ENCODE measurements at places on chromosomes 5 and 9.

- no peak for DNase-seq
Observed at GRCh38 chr9:93592643-93593021, 16.2 kb downstream of the PHF2 start.

DNA sequence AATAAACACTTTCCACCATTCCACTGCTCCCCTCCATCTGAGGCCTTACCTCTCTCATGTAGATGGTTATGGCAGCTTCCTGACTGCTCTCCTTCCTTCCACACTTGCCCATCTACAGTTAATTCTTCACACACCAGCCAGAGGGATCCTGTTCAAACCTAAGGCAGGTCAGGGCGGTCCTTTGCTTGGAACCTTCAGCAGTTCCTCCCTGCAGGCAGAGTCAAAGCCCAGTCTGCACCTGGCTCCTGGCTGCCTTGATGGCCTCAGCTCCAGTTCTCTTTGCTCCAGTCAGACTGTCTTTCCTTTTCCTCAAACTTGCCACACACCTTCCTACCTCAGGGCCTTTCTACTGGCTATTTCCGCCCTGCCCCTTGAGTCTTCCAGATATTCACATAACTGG, 30.2 kb upstream of the NR3C1 start:
- no peak for DNase-seq

GRCh38 chr9:128384801-128385495, 13.8 kb downstream of the URM1 start:
- DNase-seq: no peak

DNA sequence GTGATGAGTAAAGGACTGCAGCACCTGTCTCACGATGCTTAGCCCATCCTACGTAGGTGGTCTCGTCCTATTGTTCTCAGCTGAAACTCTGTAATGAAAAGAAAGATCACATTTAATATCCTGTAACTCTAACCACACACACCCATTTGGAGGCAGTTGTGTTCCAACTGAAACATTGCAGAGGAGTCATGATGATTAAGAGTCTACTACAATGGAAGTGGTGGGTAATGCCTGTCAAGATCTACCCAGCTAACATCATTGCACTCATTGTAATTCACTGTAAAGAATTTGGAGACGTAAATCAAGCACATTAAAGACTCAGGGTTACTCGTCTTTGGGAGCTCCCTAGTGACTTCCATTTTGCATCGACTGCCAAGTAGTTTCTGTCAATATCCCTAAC, 106.0 kb upstream of the PTPN3 start:
- no peak for DNase-seq

DNA sequence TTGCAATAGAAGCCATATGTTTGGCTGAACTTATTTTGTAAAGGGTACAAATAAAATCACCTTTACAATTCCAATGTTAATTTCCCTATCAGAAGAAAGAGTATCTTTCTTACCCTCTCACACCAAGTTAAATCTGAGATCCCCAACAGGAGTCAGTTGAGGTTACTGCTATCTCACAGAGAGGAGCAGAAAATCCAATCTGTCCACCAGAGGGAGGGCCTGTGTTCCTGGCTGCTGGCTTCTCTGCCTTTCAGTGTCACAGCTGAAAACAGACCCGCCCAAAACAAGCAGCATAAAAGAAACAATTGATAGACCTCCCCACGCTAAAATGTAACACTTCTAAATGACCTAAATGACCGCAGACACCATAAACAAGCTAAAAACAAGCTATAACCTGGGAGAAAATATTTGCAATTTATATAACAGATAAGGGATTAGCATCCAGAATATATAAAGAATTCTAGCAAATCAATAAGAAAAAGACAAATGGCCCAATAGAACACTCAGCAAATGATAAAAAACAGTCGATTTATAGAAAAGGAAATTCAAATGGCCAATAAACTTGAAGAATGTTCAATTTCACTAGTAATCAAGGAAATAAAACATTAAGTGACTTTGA, 24.5 kb upstream of the MVB12B start:
- peak; percentile 19 for DNase-seq

GRCh38 chr5:109327570-109327969, 82.2 kb downstream of the PJA2 start:
- no peak for DNase-seq

DNA sequence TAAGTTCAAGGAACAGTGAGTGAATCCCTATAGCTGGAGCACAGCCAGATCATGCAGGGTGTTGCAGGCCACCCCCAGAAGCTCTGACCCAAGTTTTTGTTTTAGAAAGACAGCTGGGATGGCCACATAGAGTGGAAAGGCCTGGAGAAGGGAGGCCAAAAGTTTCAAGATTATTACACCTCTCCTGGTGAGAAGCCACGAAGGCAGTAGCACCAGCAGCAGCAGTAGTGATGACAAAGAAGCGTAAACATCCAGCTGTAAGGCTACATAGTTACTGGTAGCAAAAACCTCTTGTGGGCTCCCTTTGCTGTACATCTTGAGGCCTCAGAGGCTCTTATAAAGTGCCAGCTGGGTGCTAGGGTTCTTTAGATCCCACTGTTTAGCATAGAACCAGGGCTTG, 11.8 kb downstream of the ADAMTSL1 start:
- no peak for DNase-seq

GRCh38 chr9:11204521-11204920, 591.7 kb upstream of the PTPRD start:
- DNase-seq: no peak

DNA sequence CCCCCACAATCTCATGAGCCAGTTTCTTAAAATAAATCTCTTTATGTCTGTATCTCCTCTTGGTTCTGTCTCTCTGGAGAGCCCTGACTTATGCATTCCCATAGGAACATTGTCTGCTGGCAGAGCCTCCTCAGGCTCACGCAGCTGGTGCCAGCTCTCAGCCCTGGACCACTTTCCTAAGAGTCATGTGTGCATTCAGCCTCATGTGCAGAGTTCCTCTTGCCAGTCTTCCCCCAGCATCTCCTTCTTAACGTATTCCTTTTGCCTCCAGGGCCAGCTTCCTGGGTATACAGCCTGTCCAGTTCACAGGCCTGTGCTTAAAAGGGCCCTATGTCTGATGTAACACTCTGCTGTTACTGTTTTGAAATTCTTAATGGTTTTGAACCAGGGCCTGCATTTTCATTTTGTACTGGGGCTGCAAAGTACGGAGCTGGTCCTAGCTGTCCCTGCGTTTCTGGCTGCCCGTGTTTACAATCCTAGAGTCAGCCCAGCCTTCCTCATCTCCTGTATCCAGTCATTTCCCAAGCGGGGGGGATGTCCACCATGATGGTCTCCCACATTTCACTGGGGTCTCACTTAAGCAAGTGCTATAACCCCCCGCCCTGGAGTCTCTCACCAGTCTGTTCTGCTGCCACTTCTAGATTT, 18.1 kb downstream of the ANKRD33B start:
- no peak for DNase-seq

DNA sequence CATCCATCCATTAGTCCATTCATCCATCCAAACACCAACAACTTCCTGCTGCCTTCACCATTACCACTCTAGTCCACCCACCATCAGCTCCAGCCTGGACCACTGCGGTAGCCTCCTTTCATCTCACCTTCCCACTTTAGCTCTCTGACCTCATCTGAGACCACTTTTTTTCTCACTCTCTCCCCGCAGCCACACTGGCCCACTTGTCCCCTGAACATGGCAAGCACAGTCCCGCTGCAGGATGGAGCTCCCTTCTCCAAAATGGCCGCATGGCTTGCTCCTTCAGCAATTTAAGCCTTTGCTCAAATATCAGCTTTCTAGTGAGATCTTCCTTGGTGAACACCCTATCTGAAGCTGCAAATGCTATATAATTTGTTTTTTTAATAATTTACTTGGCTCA, 11.1 kb downstream of the CSF1R start:
- no peak for DNase-seq

- no peak for DNase-seq
Observed at GRCh38 chr5:143304836-143305475, 98.5 kb downstream of the NR3C1 start.

DNA sequence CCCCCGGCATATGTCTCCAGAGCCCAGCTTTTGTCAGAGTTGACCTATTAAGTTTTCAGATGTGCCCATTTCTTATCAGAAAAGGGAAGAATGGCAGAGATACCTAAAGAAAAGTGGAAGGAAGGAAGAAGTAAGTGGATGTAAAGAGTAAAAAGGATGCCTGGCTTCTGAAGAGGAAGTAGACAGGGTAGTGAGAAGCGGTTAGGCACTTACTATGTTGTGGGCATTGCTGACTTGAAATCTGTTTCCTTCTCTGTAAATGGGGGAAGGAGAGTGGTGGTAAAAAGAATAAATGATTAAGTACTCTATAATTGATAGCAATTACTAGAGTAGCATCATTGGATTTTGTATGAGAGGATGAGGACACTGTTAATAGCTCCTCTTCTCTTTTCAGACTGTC, 9.9 kb downstream of the ANP32B start:
- DNase-seq: no peak

- DNase-seq: no peak
Observed at GRCh38 chr5:155943516-155944407, 383.2 kb upstream of the SGCD start.

- no peak for DNase-seq
Observed at GRCh38 chr9:113574441-113575262, 111.1 kb downstream of the RGS3 start.

- no peak for DNase-seq
Observed at GRCh38 chr9:20030671-20031070, 241.8 kb upstream of the SLC24A2 start.

DNA sequence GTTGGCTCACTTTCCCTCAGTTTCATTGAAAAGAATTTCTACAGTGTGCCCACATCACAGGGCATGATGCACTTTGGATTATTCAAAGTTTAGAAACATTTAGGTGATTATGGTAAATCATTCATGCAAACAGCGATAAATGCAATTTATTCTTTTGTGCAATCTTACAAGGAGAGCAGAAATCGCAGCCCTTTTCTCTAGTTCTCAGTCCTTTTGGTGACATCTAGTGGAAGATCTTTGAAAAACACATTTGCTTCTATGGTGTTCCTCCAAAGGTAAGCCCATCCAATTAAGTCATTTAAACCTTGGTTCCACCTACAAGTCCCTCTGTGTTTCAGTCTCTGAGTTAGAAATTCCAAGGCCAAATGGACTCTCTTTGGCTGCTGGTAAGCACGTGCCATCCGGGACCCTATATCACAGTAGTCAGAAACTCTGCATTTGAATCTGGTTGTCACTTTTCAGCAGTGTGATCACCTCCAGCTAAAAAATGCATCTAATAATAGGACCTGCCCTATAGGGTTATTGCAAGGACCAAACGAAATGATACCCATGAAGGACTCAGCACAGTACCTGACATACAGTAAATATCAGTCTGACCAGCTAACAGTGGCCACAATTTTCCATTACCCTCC, 66.4 kb downstream of the MACROH2A1 start:
- no peak for DNase-seq

DNA sequence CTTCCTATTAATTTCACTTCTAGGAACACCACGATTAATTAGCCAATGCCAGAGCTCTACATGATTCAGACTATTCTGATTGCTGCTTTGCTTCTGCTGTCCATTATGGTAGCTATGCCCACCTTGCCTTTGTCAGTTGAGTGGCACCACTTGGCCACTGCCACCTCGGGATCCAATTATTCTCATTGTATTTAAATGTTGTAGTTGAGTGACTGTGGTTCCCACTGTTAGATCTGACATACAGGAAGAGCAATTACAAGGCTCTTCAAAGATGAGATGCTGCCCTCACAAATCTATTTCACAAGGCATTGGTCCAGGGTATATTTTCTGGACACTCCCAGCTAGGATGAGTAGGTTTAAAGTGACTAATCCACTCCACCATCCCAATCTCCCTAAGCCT, 864.5 kb upstream of the EDIL3 start:
- DNase-seq: no peak

GRCh38 chr9:22682961-22683699, 236.5 kb downstream of the DMRTA1 start:
- DNase-seq: no peak

DNA sequence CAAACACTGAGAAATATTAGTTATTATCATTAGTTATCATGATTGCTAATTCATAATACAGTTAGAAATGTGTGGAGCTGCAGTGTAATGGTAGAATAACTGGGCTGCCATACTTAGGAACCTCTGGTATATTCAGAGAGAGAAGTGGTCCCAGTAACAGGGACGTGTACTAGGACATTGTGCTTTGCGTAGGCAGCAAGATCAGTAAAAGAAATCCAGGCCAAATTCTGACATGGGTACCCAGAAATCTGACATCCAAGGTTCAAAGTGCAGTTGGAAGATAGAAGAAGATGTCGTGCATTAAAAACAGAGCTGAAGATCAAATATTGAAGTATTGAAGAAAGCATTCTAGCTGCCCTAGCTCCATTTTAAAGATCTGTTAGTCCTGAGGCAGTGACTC, 1160.7 kb upstream of the DMAC1 start:
- no peak for DNase-seq

DNA sequence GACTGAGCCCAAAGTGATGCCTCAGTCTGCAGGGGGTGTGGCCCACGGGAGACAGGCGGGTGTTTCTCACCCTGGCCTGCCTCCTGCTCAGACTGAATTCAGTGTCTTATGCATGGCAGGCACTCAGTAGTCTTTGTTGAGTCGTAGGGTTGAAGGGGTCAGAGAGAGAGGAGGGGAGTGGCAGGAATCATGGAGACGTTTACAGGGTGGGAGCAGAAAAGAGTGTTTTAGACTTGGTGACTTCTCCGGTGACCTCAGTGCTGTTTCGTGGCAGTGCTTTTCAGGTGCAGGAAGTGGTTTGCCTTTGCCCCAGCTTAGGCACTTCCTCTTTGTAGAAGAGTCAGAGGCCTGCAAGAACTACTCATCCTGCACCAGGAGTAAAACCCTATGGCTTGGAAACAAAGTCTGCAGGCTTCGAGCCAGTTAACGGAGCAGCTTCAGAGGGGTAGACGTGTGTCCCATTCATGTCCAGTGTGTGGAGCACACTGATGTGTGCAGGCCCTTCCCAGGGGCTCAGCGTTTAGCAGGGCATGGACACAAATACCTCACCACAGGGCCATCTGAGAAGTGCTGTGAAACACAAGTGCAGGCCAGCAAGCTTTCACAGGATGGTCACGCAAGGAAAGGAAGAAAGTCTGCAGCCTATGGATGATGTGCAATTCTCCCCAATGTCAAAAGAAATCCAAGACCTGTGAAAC, 24.5 kb upstream of the SEMA4D start:
- DNase-seq: peak; percentile 49

DNA sequence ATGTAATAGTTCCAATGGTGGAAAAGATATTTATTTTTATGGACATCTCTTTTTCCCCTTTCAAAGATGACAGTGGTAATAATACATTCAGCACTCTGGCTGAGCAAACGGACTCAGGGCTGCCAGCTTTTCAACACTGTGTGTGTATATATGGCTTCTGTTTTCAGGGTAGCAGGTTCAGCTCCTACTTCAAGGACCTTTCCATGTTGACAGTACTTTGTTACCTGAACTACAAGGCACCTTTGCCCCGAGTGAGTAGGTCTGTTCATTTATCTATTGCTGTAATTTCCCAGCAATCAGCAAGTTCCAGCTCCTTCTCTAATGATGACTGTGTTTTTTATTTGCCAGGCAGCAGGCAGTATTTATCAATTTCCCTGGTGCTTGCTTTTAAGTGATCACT, 387.4 kb upstream of the KIF2A start:
- no peak for DNase-seq

- DNase-seq: no peak
Observed at GRCh38 chr5:134576386-134577021, 51.0 kb downstream of the JADE2 start.

- no peak for DNase-seq
Observed at GRCh38 chr9:111744363-111744762, 50.4 kb downstream of the SHOC1 start.

GRCh38 chr9:8521112-8521511, 721.5 kb upstream of the DMAC1 start:
- DNase-seq: no peak

GRCh38 chr5:134463176-134463720, 51.6 kb upstream of the CDKN2AIPNL start:
- DNase-seq: no peak

Measured in stimulated activated CD4-positive, alpha-beta T cell treated with anti-CD3 and anti-CD28 coated beads, TNF-alpha, amount 100 ng/mL, for 48 hours (primary cell).